ENCODE measurements at places on chromosomes 7 and 10. TPM values are rescaled to one million over a fixed set of nuclear protein-coding genes. Genes with fewer than 3 reads are reported as not detected.

The PLXNA4 gene
- 0.21 TPM for polyA plus RNA-seq

DNA sequence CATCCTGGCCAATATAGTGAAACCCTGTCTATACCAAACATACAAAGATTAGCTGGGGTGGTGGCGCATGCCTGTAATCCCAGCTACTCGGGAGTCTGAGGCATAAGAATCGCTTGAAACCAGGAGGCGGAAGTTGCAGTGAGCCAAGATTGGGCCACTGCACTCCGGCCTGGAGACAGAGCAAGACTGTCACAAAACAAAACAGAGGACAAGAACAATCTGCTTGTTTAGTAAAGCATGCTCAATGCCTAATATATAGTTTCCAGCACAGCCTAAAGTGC lies 1.8 kb upstream of the SEC24C start:
- DNase-seq = no peak

DNA sequence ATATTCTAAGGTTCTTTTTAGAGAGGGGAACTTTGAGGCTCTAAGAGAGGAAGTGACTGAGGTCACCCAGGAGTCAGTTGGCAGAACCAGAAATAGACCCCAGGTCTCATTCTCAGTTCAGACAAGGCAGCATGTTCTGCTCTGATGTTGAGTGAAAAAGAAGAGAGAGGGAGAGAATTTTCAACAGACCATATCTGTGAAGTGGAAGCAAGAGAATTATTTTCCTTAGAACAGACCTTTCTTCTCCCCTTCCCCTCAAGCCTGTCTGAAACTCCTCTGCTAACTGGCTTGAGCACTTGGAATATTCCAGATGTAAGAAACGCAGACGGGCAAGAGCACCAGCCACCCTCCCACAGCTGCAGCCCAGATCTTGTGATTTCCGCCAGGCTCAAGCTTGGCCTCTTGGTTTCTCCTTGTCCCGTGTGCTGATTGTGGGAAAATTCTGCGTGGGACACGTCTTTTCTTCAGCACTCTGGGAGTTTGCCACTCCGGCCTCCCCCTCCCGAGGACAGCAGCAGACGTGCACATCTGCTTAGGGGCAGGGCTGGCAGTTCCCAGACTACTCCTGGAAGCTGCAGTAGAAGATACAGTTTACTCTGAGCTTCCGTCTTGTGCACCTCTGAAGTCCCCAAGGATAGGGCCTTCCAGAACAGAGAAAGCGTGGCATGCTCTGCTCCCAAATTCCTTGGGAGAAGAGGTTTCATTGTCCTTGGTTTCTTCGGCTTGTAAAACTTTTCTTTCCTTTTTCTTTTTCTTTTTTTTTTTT lies 22.7 kb upstream of the IKZF1 start:
- DNase-seq = no peak

The TACC2 gene
- 57.3 TPM for polyA plus RNA-seq

The MYPN gene
- 0.11 TPM for polyA plus RNA-seq

The HABP2 gene
- 0.96 TPM for polyA plus RNA-seq

- no peak for DNase-seq
Measured at GRCh38 chr7:149385195-149385950, 75.5 kb downstream of the ZNF777 start.

DNA sequence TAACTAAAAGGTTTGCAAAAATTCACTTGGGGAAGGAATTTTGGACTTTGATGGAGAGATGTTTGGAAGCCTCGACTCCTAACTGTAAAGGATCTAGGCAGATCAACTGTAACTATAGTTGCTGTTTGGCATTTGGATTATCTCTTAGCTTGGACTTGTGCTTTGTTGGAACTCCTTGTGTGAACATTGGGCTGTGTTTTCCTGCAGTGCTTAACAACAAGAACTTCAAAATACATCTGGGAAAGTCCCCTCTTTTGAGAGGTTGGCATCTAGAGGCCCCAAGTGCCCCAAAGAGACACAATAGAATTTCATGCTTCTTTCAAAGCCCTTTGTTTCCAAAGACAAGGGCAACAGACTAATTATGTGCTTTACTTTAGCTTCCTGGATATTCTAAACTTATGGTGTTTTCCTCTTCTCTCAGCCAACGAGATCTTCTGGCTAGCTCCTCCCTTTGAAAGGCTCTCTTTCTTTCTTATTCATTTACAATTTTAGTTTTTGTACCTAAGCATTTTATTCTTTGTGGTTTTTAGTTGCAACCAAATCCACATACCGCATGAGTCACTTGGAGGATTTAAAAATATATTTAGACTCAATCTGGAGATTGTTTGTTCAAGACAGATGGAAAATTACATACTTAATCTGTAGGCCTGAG lies 11.6 kb downstream of the ABCA13 start:
- DNase-seq = no peak

The UPF2 gene
- polyA plus RNA-seq = 13.7 TPM

The MICALL2 gene
- polyA plus RNA-seq = 44.2 TPM

The MYOF gene
- 14.0 TPM for polyA plus RNA-seq

DNA sequence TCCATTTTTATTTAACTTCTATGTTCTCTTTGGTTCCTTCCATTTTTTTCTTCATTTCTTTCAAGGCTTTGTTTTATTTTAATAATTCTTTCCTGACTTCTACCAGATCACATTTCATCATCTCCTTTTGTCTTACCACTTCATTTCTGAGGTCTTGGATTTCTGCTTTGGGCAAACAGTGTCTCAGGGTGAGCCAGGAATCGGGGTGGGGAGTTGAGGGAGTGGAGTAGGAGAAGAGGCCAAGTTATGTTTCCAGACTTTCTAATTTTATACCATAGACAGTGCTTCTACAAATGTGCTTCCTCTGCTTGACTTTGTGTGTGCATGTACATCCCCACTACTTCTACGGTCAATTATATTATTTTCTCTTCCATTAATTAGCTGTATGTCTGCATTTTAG lies 112.1 kb downstream of the PRKG1 start:
- DNase-seq = no peak

DNA sequence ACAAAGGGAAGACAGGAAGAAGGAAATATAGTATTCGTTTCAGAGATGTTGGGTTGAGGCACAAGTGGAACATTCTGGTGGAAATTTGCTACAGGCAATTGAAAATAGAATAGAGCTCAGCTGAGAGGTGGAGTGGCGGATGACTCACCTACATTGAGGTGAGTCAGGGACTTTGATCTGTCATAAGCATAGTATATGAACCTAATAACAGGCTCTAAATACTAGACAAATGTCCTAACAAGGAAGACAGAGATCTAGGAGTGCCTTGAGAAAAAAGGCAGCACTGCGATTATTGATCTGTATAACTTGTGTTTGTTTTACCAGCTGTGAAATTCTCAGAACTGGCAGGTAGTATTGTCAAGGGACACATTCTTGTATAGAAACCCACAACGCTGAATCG lies 907 bp upstream of the IFRD1 start:
- DNase-seq = no peak
